DMS53 (cell line): ENCODE measurements at places on chromosomes 3 and 15.

DNA sequence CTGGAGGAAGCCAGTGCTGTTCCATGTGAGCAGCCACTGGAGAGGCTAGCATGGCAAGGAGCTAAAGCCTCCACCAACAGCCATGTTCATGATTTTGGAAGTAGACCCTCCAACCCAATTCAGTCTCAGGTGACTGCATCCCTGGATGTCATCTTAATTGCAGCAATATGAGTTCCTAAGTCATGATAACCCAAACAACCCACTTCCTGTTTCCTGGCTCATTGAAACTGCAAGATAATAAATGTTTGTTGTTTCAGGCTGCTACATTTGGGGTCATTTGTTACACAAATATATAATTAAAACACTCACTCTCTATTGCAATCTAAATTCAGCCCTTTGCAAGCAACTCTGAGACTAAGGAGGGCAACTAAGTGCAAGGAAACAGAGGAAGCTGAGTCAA is 62.4 kb upstream of the SLC24A5 start:
- DNase-seq, result no peak

DNA sequence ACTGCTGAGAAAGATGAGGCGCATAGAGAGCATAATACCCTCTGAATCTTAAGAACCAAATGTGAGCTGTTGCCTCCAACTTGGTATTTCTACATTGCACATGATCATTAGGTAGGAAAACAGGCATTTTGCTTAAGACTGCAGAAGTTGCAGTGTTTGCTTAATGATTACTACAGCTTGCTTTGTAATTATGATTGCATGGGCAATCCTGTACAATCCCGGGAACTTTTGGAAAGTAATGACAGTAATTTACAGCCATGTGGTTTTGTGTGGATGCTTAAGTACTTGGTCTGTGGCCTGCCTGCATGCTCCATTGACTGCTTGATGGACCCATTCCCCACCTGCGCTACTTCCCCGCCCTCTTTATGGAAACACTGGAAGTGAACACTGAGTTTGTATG is 301.1 kb downstream of the DIPK2A start:
- peak; percentile 64 for DNase-seq

DNA sequence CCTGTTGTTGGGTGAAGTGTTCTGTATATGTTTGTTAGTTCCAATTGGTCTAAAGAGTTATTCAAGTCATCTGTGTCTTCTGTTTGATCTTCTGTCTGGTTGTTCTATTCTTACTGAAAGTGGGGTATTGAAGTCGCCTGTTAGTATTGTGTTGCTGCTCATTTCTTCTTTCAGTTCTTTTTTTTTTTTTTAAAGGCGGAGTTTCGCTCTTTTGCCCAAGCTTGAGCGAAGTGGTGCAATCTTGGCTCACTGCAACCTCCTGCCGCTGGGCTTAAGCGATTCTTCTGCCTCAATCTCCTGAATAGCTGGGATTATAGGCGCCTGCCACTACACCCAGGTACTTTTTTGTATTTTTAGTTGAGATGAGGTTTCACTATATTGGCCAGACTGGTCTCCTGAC is 23.5 kb downstream of the PFN2 start:
- DNase-seq, result no peak

- no peak for DNase-seq
Observed at GRCh38 chr3:178795349-178795748, 259.1 kb downstream of the KCNMB2 start.
